ENCODE measurements at places on chromosomes 6 and 20.

DNA sequence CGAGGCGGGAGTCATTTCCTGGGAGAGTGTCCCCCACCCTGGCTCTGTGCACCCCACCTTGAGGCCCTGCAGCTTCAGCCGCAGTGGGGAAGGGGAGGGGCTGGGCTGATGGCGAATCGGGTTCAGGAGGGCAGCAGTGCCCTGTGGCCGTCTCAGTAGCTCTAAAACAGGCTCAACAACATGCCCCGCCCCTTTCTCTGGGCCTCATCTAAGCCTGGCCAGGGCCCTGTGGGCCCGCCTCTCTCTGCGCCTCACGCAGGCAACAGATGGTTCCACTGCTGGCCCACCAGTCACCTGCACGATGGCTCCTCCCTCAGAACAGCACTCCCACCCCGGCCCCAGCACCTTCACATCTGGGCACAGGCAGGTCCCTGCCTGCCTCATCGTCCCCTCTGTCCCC, 30.2 kb downstream of the CHRNA4 start:
- no peak for DNase-seq

DNA sequence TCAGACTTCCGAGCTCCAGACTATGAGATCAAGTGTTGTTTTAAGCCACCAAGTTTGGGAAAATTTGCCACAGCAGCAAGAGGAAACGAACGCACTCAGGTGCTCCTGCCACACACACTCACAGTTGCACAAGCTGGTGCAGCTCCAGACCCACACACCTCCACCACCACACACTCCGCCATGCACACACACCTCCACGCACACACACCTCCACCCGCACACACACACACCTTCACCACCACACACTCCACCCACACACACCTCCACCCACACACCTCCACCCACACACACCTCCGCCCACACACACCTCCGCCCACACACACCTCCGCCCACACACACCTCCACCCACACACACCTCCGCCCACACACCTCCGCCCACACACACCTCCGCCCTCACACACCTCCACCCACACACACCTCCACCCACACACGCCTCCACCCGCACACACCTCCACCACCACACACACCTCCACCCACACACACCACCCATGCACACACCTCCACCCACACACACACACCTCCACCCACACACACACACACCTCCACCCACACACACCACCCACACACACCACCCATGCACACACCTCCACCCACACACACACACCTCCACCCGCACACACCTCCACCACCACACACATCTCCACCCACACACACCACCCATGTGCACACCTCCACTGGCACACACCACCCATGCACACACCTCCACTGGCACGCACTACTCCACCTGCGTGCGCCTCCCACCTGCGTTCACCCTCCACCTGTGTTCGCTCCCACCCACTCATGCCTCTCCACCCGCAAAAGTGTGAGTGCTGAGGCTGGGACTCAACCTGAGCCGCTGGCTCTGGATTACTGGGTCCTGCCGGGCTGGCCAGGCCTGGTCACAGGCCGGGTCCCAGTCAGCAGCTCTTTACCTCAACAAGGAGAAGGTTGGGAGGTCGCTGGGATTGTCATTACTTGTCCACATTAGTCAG, 175.6 kb downstream of the BMP7 start:
- DNase-seq = no peak

GRCh38 chr6:4365686-4366085, 230.3 kb upstream of the ECI2 start:
- no peak for DNase-seq

DNA sequence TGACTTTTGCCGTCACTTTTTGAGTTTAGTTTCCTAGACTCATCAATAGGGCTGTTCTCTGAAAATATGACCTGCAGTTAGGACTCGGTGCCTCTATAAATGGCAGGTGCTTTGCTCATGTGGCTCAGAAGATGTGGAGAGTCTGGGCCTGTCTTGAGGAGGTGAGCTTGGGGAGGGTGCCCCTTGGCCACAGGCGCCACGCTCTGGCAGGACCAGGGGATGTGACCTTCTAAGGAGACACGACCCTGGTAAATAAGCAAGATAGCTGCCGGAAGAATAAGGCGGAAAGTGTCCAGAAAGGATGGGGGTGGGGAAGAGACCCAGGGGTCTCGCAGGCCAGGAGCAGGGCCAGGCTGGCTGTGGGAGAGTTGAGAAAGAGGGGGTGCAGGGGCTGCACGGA, 46.6 kb downstream of the TMEM242 start:
- DNase-seq = no peak

DNA sequence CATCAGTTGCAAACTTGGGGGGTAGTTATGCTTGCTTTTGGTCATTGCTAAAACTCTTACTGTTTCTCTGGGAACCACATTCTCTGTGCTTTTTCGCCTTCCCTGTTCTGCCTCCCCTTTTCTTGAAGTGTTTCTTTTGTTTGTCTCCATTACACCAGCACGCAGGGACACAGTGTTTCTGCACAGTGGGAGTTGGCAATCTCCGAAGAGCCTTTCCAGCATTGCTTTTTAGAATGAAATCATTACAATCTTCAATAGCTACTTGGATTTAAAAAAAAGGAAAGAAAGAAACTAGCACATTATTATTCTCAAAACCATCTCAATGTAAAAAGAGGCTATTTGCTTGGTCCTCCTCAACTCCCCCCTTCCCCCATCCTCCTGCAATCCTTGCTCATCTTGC, 536.7 kb upstream of the MMS22L start:
- no peak for DNase-seq

- DNase-seq = no peak
Observed at GRCh38 chr6:131063764-131064272, 773 bp upstream of the EPB41L2 start.

DNA sequence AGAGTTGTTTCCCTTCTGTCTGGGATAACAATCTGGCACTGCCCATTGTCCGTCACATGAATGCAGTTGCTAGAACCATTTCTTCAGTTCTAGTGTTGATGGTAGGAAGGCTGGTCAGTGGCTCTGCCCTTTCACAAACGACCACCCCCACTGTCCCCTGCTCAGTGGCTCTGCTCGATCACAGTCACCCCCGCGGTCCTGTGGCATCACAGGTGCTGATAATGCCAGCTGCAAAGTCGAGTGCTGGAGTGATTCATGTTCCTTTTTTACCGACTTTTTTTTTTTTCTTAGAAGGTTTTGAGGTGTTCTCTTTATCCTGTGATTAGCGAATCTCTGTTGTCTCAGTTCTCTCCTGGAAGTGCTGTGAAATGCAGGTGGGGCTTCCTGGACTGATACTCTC, 22.8 kb downstream of the FAM120B start:
- no peak for DNase-seq

- no peak for DNase-seq
Observed at GRCh38 chr6:143752459-143752858, 74.7 kb downstream of the PHACTR2 start.

DNA sequence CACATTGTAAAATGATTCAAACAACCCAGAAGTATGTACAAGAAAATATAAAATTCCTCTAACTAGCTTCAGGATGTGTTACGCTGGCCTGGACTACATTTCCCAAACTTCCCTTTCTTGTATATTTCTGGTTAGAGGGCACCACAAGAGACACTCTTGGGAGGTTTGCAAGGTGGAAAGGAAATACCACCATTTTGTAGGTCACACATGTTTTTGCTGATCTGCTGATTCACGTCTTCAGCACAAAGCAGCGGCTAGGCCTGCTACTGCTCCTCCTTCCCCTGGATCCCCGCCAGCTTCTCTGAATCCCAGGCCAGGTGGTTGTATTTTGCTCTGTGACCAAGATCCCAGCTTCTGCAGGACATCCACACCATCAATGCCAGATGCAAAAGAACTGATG, 104.2 kb downstream of the AGPAT4 start:
- no peak for DNase-seq

DNA sequence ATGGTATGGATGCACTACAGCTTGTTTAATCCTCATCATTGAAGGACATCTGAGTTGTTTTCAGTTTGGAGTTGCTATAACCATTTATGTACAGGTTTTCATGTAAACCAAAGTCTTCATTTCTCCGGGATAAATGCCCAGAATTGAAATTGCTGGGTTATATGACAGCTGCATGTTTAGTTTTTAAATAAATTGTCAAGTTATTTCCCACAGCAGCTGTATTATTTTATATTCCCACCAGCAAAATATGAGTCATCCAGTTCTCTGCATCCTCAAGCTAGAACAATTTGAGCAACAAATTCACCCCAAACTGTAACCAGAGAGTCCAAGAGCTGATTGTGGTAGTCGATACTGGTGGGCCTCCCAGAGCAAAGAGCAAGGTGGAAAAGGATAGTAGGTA, 161.0 kb upstream of the PRND start:
- DNase-seq = no peak

- DNase-seq = no peak
Observed at GRCh38 chr20:36847009-36847709, 28.8 kb upstream of the TLDC2 start.

GRCh38 chr20:20932156-20932555, 174.0 kb downstream of the LINC00237 start:
- DNase-seq = no peak

DNA sequence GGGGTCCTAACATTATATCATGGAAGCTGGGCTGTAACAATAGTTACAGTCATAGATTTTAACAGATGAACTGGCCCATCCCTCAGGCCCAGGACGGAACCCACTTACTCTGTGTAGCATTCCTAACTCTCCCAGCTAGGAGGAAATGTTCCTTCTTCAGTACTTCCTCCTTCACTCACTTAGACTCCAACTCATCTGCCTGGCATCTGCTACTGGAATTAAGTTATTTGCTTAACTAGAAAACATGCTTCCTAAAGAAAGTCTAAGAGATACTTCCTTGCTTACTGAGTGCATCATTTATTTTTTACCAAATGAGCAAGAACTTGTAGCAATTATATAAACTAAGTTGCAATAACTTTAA, 20.5 kb downstream of the GCLC start:
- DNase-seq = no peak

DNA sequence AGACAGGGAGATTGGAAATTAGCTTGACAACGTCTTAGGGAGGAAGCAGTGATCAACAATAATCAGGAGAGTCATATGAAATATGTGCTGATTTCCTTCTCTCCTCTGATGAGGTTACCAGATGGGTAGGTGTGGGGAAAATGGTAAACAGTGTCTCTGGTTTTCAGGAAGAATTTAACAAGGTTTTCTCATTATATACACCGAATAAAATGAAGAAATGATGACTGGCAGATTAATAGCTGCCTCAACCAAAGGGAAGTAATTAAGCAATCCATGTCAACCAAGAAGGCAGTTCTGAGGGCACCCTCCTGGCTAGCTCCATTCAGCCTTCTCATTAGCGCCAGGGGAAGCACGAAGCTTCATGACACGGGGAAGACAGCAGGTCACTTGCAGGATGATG, 12.7 kb upstream of the RAMACL start:
- no peak for DNase-seq

Measured in activated gamma-delta T cell treated with anti-CD3 and anti-CD28 coated beads, Interleukin-2, amount 50 U/mL, for 16 hours (primary cell).